ENCODE measurements at places on chromosomes 1 and 21.

GRCh38 chr1:180040034-180040433 lies 85.4 kb downstream of the CEP350 start:
- DNase-seq = no peak

DNA sequence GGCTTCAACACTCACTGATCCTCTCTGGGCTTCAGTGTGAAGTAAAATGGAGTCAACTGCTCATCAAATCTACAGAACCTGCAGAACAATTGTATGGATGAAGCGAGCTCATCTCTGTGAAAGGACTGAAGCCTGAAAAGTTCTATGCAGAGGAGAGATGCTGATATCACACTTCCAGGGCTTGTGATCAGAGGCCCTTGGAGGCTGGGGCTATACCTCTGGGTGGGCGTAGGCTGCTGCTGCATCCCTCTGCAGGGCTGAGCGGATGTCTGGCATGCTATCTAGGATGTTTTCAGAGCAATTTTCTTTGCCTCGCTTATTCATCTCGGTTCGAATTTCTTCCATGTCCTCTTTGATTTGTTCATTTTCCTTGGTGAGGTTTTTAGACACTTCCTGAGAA lies 17.6 kb downstream of the OLFML2B start:
- DNase-seq = no peak

DNA sequence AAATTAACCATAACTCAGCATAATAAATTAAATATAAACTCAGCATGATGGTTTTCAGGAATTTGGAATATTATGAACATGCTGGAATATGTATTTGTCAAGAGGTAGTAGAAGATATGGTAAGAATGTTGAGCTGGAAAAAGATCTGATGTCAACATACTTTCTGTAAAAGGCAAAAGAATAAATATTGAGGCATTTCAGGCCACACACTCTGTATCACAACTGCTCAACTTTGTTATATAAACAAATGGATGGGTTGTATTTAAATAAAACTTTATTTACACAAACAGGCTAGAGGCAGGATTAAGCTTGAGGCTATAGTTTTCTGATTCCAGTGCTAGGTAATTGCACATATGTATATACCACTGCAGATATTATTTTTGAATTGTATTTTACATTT lies 1409.4 kb downstream of the MRPL39 start:
- DNase-seq = no peak

DNA sequence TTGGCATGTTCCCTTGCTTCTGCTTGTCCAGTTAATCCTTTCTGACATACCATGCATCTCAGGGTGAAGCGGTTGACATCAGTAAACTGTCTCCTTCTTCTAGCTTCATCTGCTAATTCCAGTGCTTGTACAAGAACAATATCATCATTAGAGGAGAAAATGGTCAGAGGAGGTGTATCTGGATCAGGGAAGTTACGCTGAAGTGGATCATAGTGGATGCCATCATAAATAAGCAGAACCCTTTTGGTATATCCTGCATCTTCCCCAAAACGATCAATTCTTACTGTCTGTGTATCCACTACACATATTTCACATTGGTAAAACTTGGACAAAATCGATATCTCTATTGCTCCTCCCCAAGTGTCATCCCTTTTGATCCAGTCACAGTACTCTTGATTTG lies 2.0 kb downstream of the YOD1 start:
- no peak for DNase-seq

DNA sequence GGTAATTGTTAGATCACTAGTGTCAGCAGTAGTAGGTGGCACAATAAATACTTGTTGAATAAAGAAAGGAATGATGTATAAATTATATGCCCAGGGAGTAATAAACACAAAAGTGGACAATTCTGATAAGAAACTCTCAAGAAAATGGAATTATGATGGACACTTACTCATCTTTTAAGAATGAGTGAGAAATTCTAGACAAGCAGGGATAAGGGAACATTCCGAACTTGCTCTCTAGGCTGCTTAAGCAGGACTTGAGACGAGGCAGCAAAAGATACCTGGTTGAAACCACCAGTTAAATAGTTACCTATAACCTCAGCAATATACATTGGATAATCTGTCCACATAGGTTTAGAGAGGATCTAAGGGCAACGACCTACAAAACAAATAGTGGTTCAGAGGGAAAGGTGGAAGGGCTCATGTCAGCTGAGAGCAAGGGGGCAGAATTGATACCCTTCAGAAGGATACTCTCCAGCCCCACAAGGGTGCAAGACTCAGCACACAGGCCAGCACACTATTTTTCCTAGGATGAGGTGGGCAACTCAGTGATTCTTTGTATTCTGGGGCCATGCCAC lies 46.3 kb downstream of the XCL2 start:
- no peak for DNase-seq

GRCh38 chr1:57026624-57027354 lies 61.0 kb upstream of the C8B start:
- DNase-seq = no peak

- DNase-seq = no peak
These were observed 6.5 kb upstream of the ATP1A4 start for GRCh38 chr1:160144921-160145320.

DNA sequence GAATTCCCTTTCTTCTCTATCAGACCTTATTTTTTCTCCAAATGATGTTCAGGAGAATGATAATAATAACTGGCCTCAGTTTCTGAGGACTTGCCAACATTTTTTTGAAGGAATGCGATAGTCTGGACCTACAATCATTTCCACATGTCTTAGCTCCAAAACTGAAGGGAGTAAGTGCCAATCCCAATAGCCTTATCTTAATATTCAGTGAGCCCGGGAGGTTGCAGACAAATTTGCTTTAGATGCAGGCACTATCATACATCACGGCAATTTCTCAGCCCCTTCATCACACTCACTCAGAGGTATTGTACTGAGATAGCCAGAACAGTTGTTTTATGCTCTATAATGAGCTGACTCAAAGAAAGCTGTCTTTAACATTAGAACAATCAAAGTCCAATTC lies 796.9 kb downstream of the ADGRL2 start:
- DNase-seq = no peak

- no peak for DNase-seq
These were observed 10.4 kb downstream of the LAMB3 start for GRCh38 chr1:209641832-209642172.

DNA sequence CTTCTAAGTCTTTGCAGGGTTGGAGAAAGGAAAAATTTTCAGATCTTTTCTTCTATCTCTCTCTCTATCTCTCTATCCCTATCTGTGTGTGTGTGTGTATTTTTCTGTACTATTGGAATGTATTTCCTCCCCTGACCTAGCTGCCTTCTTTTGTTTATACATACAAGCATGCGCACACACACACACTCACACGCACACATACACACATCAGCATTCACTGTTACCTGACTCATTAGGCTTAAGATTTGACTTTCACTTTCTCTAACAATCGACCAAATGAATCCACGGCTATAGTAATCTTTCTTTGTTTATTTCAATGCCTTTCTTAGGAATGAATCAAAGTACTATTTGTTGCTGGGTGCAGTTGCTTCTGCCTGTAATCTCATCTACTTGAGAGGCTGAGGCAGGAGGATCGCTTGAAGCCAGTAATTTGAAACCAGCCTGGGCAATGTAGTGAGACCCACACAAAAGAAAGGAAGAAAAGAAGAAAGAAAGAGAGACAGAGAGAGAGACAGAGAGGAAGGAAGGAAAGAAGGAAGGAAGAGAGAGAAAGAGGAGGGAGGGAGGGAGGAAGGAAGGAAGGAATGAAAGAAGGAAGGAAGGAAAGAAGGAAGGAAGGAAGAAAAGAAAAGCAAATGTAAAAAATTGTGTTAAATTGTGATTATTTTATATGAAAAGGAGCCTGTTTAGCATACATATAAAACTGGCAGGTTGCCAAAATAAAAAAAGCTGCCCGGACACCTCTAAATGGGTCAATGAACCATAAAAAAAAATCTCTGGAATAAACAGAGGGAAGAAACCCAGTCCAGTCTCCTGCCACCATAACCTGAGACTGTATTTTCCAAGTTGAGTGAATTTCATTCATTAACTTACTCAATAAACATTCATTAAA lies 206.8 kb downstream of the ZNF326 start:
- no peak for DNase-seq

DNA sequence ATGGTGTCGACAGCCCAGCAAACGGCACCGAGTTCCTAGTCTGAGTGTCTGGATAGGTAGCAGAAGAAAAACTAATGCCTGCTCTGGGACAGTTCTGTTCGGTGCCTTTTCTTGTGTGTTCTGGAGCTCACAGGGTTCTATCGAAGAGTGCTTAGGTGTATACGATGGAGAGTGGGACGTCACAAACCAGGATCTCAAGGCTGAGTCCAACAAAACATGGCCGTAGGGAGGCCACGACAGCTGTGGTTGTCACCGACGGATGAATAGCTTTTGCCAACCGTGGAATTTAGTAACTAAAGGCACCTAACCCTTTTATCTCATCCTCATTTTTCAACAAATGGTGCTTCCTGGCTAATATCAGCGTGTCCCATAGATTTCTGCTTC lies 635 bp upstream of the SYNJ1 start:
- DNase-seq = no peak

DNA sequence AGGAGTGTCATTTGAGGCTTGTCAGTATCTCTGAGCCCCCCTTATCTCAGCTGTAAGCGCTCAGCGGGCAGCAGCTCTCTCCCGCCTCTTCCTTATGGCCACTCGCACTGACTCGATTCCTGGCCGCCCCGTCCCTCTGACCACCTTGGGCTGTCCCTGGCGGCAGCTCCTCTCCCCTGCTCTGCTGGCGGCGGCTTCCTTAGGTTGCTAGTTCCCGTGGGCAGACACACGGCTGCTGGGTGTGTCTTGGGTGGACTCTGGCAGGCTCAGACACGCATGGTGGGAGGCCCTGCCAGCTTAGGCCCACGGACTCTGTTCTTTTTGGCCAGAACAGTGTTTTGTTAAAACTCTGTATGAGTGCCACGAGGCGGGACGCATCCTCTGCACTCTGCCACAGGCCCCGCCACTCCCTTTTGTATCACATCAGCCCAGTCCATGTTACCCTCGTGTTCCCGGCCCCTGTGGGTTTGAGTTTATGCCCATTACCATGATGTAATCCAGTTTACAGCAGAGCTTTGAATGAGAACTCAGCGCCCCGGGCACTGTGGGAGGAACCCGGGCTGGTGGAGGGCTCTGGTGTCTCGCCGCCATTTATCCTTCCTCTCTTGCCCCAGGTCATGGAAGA lies 45.9 kb downstream of the COQ8A start:
- no peak for DNase-seq

- no peak for DNase-seq
These were observed 46.2 kb downstream of the SH3GLB1 start for GRCh38 chr1:86750530-86750929.

DNA sequence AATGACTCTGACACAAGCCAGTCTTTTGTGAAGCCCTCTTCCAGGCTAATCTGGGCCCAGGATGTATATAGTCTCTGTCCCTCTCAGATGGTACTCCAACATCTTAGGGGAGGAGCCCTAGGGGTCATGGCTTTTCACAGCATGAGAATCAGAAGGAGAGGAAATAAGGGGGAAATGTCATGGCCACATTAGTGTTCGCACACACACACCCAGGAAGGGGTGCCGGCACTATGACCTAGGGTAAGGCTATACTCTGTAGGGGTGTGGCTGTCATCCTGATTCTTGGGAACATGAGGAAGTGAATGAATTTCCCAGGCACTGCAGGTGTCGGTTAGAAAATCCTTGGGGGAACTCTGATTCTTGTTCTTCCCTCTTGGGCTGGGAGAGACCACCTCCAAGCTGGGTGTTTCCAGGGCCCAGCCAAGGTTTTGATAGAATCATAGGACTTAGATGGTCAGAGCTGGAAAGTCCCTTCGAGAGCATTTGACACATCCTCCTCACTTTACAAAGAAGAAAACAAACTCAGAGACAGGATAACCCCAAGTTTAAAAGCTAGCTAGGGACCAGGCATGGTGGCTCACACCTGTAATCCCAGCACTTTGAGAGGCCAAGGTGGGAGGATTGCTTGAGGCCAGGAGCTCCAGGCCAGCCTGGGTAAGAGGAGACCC lies 22.0 kb downstream of the GFI1 start:
- no peak for DNase-seq

- DNase-seq = no peak
These were observed 101.8 kb downstream of the CD247 start for GRCh38 chr1:167416506-167416905.

DNA sequence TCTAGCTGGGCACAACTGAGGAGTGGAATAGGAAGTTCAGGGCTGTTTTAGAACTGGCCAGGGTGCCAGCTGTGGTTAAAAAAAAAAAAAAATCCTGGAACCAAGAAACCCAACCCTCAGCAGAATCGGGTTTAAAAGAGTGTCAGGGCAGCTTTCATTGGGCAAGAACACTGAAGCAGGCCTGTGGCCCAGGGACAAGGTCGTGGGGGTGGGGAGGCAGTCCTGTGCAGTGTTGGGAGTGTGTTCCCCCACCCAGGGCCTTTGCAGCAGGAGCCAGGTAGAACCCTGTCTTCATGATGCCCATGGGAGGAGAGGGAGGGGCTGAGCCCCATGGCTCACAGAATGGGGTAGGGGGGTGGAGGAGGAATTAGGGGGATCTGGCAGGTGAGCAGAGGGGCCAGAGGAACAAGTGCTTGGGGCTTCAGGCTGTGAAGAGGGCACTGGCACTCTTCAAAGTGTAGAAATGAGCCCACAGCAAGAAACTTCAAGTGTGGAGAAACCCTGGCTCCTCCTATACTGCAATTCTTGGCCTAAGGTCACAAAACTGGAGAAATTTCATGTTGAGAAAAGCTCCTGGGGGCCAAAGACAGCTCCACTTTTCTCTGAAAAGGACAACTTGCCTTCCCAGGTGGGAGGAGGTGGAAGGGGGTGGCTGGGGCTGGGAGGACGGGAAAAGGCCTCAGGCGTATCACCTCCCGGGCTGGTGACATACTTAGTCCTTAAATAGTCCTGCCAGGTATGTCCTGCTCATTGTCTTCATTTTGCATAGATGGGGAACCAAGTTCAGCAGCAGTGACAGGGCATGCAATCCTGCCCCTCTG lies 39.3 kb downstream of the KIAA1614 start:
- DNase-seq = no peak

GRCh38 chr21:42505090-42505726 lies 8.4 kb upstream of the SLC37A1 start:
- DNase-seq = no peak

GRCh38 chr1:59484096-59484495 lies 187.2 kb downstream of the FGGY start:
- DNase-seq = no peak

- no peak for DNase-seq
These were observed 233.3 kb downstream of the BRINP3 start for GRCh38 chr1:190244406-190244805.

- no peak for DNase-seq
These were observed 21.2 kb upstream of the DISC1 start for GRCh38 chr1:231605149-231606100.

- no peak for DNase-seq
These were observed 7.4 kb downstream of the PTPRF start for GRCh38 chr1:43538143-43538487.

Measured in stimulated activated CD8-positive, alpha-beta memory T cell treated with anti-CD3 and anti-CD28 coated beads, Interleukin-2, amount 100 ng/mL, for 48 hours (primary cell).